ENCODE measurements at places on chromosomes 1 and 21. TPM values are rescaled to one million over a fixed set of nuclear protein-coding genes. Genes with fewer than 3 reads are reported as not detected.

DENND2C gene
- total RNA-seq = 0.24 TPM

- no peak for DNase-seq
- H3K27me3 ChIP-seq = no peaks in the 10 kb centered on the region
- H3K36me3 ChIP-seq = no peaks in the 10 kb centered on the region
These were observed 113.2 kb upstream of the CYYR1 start for GRCh38 chr21:26686278-26686677.

DNA sequence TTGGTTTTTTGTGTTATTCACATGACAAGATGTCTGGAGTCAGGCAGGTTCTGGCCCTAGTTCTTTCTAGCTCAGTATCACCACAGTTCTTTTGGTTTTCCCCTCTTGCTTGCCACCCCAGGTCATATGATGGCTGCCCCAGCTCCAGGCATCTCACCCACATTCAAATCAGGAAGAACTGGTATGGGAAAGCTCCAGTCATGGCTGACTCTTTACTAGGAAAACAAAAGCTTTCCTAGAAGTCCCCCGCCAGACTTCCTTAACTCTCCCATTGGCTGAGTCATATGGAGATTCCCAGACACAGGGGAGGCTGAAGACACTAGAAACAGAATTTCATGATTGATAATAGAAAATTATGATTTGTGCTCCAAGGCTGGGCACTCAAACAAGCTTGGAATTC is 22.1 kb upstream of the EYA3 start:
- H3K36me3 ChIP-seq = peaks cover 2% of the 10 kb centered on the region
- no peak overlapping the region for H3K4me3 ChIP-seq
- no peak overlapping the region for H3K27ac ChIP-seq
- H3K27me3 ChIP-seq = peaks cover 5% of the 10 kb centered on the region
- DNase-seq = no peak
- H3K4me1 ChIP-seq = peaks cover 31% of the 10 kb centered on the region

SPATA17 gene
- not detected for total RNA-seq

TDRD10 gene
- not detected for total RNA-seq

ADORA3 gene
- 0.20 TPM for total RNA-seq

DNA sequence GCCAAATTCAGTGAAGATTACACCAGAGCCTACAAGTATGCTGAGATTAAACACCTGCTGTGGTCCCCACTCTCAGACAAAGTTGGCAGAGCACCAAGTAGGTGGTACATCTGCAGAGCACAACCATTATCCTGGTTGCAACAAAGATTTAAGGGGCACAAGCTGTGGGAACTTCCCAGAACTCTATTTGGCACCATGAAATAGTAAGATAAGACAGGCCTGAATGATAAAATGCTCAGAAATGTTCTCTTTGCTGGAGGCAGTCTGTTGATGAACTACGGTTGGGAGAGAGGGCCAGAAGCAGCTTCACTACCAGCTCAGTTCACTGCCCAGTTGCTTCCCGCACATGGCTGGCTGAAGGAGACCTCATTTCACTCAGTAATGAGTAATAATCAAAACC is 19.9 kb downstream of the RPL5 start:
- no peaks in the 10 kb centered on the region for H3K27me3 ChIP-seq
- DNase-seq = no peak
- no peak overlapping the region for H3K4me3 ChIP-seq
- peaks cover 9% of the 10 kb centered on the region for H3K36me3 ChIP-seq
- H3K4me1 ChIP-seq = peaks cover 7% of the 10 kb centered on the region

DNA sequence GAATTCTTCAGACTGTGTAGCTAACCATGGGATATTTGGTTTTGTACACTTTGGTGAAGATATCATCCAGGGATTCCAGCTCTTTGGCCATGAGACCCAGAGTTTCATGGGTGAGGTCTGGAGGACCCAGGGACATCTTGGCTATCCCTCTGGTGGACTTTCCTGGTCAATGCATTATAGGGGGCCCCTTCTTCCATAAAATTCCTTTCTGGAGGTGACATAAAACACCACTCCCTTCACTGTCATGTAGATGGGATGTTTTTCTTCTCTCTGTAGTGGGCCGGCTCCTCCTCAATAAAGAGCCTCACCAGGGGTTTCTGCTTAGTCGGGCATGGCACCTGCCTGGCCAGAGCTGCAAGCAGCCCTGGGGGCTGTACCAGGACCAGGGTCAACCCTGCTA is 2.2 kb downstream of the ATPAF1 start:
- peaks cover 25% of the 10 kb centered on the region for H3K4me1 ChIP-seq
- no peaks in the 10 kb centered on the region for H3K27me3 ChIP-seq
